Mesothelial cell of epicardium (in vitro differentiated cells): ENCODE measurements at places on chromosomes 4 and X. TPM values are rescaled to one million over a fixed set of nuclear protein-coding genes. Genes with fewer than 3 reads are reported as not detected.

- H3K27me3 ChIP-seq = no peaks in the 10 kb centered on the region
- peaks cover 79% of the 10 kb centered on the region for H3K4me1 ChIP-seq
- H3K4me3 ChIP-seq = peak overlapping the region; percentile 61
- H3K27ac ChIP-seq = peak overlapping the region; percentile 96
Measured at GRCh38 chr4:183876268-183876934, 28.7 kb upstream of the STOX2 start.

Gene BTK
- total RNA-seq = 0.07 to 0.42 TPM (median 0.20 TPM) in 3 replicates

Gene MAGEC3
- 0.16 to 0.38 TPM (median 0.18 TPM) in 3 replicates for total RNA-seq

DNA sequence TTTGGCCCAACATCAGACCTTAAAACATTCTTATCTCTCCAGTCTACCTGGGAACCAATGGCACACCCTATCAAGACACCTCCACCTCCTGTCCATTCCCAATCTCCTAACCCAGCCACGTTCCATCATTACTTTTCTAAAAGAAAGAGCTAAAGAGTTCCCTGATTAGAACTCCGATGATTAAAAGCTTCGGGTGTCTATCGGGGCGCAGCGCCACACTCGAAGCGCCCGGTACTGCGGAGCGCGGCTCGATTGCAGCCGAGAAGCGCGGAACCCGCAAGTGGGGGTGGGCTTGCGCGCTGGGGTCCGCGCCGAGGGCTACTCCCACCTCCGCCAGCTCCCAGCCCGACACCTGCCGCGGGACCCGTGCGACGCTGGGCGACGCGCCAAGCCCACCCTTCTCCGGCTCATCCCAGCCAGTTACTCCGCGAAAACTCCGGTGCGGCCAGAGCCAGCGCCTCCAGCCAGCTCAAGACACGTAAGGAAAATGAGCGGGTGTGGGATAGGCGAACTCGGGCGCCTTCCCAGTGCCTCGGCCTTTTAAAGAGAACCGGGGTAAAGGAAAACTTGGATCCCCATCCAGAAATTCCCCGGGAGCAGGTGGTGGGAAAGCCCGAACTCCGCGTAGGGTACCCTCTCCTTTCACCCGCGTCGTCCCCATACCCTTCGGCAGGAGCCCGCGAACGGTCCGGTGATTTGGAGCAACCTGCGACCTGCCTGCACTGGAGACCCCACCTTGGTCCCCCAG is 593 bp downstream of the NPY1R start:
- peaks cover 12% of the 10 kb centered on the region for H3K4me1 ChIP-seq
- H3K36me3 ChIP-seq = no peaks in the 10 kb centered on the region
- H3K27ac ChIP-seq = no peak overlapping the region
- peak overlapping the region; percentile 86 for H3K4me3 ChIP-seq

GRCh38 chr4:15769202-15769601 is 8.9 kb upstream of the CD38 start:
- H3K27ac ChIP-seq = no peak overlapping the region
- H3K36me3 ChIP-seq = no peaks in the 10 kb centered on the region
- DNase-seq = no peak
- no peak overlapping the region for H3K4me3 ChIP-seq

- H3K4me1 ChIP-seq = peaks cover 37% of the 10 kb centered on the region
- H3K27me3 ChIP-seq = no peaks in the 10 kb centered on the region
- no peaks in the 10 kb centered on the region for H3K36me3 ChIP-seq
- no peak for DNase-seq
- H3K4me3 ChIP-seq = no peak overlapping the region
- peak overlapping the region; percentile 79 for H3K27ac ChIP-seq
Measured at GRCh38 chr4:137370206-137370633, 162.1 kb downstream of the PCDH18 start.

Gene NR0B1
- 1.2 to 1.8 TPM (median 1.3 TPM) in 3 replicates for total RNA-seq

GRCh38 chr4:8394061-8394519 is 46.4 kb downstream of the ACOX3 start:
- H3K36me3 ChIP-seq = peaks cover 38% of the 10 kb centered on the region
- DNase-seq = no peak
- H3K4me1 ChIP-seq = peaks cover 11% of the 10 kb centered on the region
- peak overlapping the region; percentile 8 for H3K4me3 ChIP-seq
- H3K27ac ChIP-seq = peak overlapping the region; percentile 72

Gene PAGE2B
- total RNA-seq = not detected in 3 replicates

DNA sequence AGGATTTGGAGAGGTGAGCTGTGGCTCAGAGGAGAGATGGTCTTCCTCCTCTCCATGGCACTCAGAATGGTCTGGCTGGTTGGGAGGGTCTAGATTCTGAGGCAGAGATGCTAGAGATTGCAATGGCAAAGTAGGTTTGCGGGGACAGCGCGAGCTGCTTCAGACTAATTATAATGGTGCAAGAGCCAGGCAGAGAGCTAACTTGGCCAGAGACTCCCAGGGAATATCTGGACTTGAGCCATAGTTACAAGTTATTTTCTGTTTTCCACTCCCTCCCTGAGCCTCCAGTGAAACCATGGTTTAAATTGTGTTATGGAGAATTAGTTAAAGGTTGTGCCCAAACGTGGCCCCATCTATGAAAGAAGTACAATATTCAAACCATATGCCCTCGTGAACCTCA is 44.7 kb upstream of the ELF2 start:
- DNase-seq = no peak
- no peaks in the 10 kb centered on the region for H3K36me3 ChIP-seq
- H3K4me3 ChIP-seq = no peak overlapping the region
- H3K27ac ChIP-seq = no peak overlapping the region

DNA sequence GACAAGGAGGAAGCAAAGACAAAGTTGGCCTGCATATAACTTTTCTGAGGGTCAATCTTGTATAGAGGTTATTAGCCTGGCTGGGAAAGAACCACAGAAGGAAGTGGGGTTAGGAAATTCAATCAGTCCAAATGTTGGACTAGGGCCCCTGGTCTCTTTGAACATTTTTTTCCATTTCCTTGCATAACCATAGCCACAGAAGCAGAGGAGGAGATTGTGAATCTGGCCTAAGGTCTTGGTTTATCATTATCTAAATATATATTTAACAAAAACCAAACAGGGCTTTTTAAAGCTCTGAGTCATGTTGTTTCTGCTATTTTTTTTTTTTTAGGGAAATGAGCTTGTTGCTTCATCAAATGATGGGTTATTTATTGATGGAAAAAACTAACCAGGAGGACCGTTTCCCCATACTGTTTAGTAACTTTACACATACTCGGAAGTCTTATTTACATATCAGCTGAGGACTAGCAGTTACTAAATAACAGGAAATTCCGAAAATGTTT is 97.7 kb upstream of the ACSL4 start:
- H3K36me3 ChIP-seq = no peaks in the 10 kb centered on the region
- H3K4me1 ChIP-seq = peaks cover 6% of the 10 kb centered on the region
- no peaks in the 10 kb centered on the region for H3K27me3 ChIP-seq

DNA sequence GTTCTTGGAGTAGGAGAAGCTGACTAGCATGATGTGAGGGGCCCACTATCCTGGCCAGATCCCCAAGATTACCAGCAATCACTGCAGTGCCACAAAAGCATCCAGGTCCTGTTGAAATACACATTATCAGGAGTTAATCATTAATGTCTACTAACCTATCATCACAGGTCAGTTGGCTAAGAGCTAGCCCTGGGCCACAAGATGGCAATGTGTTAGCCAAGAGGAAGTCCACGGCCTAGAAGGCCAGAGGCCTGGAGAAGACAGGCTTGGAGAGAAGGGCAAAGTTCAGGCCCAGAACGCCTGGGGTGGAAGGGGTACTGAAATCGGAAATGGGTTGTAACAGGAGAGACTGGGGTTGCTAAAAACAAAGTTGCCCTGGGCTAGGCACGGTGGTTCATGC is 19.9 kb upstream of the KIAA1210 start:
- H3K27ac ChIP-seq = no peak overlapping the region
- peaks cover 5% of the 10 kb centered on the region for H3K4me1 ChIP-seq
- H3K4me3 ChIP-seq = no peak overlapping the region
- no peaks in the 10 kb centered on the region for H3K36me3 ChIP-seq
- no peak for DNase-seq

DNA sequence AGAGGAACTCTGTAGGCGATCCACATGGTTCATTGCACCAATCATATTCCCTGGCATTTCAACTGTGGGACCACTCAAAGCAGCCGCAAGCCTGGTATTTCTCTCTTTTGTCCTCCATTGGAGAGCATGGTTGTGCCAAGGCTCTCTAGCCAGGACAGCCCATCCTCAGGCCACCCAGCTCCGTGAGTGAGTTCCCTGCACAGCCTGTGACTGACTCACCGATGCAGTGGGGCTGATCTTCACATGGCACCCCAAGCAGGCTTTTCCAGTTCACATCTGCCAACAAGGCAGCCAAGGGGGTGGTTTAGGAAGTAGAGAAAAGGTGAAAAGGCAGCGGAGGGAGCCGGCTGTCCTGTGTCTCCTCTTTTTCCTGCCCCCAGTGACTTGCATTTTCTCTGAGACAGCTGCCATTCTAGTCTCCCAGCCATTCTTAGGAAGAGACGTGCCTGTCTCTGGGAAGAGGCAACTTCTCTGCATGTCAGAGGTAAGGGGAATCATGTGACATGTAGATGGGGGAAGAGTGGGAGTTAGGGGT is 69.2 kb downstream of the MID1IP1 start:
- H3K27me3 ChIP-seq = no peaks in the 10 kb centered on the region
- no peaks in the 10 kb centered on the region for H3K36me3 ChIP-seq
- H3K4me1 ChIP-seq = peaks cover 5% of the 10 kb centered on the region

- no peak overlapping the region for H3K27ac ChIP-seq
- DNase-seq = no peak
- no peaks in the 10 kb centered on the region for H3K36me3 ChIP-seq
- H3K27me3 ChIP-seq = no peaks in the 10 kb centered on the region
- peaks cover 2% of the 10 kb centered on the region for H3K4me1 ChIP-seq
Measured at GRCh38 chrX:29470030-29470429, 745.3 kb upstream of the MAGEB2 start.

Gene SRPK3
- 0.14 to 0.16 TPM in 2 of 3 replicates, not detected in the other for total RNA-seq

DNA sequence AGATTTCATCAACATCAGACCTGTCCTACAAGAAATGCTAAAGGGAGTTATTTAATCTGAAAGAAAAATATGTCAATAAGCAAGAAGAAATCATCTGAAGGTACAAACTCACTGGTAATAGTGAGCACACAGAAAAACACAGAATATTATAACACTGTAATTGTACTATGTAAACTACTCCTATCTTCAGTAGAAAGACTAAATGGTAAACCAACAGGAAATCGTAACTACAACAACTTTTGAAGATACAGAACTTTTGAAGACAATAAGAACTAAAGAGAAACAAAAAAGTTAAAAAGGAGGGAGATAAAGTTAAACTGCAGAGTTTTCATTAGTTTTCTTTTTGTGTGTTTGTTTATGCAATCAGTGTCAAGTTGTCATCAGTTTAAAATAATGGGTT is 12.4 kb downstream of the MED14 start:
- no peak overlapping the region for H3K4me3 ChIP-seq
- H3K27me3 ChIP-seq = no peaks in the 10 kb centered on the region
- DNase-seq = no peak
- H3K36me3 ChIP-seq = peaks cover 29% of the 10 kb centered on the region

- H3K4me1 ChIP-seq = peaks cover 58% of the 10 kb centered on the region
- H3K4me3 ChIP-seq = no peak overlapping the region
- peak overlapping the region; percentile 97 for H3K27ac ChIP-seq
- H3K27me3 ChIP-seq = no peaks in the 10 kb centered on the region
- no peaks in the 10 kb centered on the region for H3K36me3 ChIP-seq
Measured at GRCh38 chr4:8534129-8534528, 46.1 kb upstream of the GPR78 start.

DNA sequence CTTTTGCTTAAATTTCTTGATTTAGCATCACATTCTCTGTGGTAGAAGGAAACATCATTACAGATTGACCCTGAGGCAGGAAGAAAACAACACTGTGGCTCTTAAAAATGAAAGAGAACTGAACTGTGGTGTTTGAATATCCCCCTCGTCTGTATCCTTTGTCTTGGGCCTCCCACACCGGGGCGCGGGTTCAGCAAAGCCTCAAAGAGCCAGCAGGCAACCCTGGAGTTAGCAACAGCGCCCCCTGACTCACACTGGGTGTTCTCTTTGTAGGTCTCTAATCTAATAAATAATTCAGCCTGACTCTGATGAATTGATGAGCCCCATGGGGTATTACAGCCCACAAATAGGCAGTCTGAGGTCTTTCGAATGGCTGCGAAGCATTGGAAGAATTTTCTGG is 46.1 kb upstream of the CTSO start:
- no peak overlapping the region for H3K4me3 ChIP-seq
- H3K27me3 ChIP-seq = no peaks in the 10 kb centered on the region
- no peaks in the 10 kb centered on the region for H3K36me3 ChIP-seq
- no peak for DNase-seq

GRCh38 chr4:8233672-8234484 is 34.8 kb downstream of the SH3TC1 start:
- H3K4me3 ChIP-seq = no peak overlapping the region
- no peak for DNase-seq
- H3K36me3 ChIP-seq = peaks cover 7% of the 10 kb centered on the region
- H3K27ac ChIP-seq = no peak overlapping the region
- H3K27me3 ChIP-seq = no peaks in the 10 kb centered on the region

- no peaks in the 10 kb centered on the region for H3K36me3 ChIP-seq
- DNase-seq = no peak
- H3K4me3 ChIP-seq = no peak overlapping the region
- no peaks in the 10 kb centered on the region for H3K4me1 ChIP-seq
- peaks cover 6% of the 10 kb centered on the region for H3K27me3 ChIP-seq
Measured at GRCh38 chrX:136660896-136661295, 12.9 kb downstream of the CD40LG start.

DNA sequence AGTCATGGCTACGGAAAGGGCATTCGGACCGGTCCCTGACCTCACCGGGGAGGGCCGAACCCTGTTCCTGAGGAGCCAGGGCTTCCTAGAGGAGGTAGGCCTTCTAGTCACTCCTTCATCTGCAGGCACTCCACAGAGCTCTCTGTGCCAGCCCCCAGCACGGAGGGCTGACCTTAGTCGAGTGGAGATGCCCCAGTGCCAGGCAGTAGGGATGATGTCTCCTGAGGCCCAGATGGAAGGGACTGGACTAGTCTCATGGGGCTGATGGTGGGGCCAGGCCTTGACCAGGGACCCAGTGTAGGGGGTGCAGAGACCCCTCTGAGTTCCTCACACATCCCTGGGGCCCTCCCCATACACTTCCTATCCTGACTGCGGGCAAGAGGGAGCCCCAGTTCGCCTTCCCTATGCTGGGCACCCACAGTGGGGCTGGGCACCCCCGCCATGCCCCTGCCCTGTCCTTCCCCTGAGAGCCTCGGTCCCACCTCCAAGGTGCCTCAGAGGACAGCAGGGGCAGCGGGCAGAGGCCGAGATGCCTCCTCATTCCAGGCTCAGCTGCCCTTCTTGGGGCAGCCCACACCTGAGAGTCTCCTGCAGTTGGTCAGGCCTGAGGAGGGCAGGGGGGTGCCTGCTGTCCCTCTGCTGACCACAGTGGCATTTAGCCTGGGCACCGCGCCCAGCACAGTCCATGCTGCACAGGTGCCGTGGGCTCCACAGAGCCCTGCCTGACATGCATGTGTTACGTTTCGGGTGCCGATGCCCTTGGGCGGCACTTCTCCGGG is 1.4 kb upstream of the MSANTD1 start:
- no peak overlapping the region for H3K4me3 ChIP-seq
- DNase-seq = no peak
- H3K27ac ChIP-seq = no peak overlapping the region
- H3K36me3 ChIP-seq = no peaks in the 10 kb centered on the region
- no peaks in the 10 kb centered on the region for H3K27me3 ChIP-seq
- H3K4me1 ChIP-seq = peaks cover 13% of the 10 kb centered on the region

Gene ASMT
- 0.45 to 0.54 TPM (median 0.51 TPM) in 3 replicates for total RNA-seq
